Right lung (tissue), 10 donors: ENCODE measurements at places on chromosomes 12 and 14. TPM values are rescaled to one million over a fixed set of nuclear protein-coding genes. Genes with fewer than 3 reads are reported as not detected.

DNA sequence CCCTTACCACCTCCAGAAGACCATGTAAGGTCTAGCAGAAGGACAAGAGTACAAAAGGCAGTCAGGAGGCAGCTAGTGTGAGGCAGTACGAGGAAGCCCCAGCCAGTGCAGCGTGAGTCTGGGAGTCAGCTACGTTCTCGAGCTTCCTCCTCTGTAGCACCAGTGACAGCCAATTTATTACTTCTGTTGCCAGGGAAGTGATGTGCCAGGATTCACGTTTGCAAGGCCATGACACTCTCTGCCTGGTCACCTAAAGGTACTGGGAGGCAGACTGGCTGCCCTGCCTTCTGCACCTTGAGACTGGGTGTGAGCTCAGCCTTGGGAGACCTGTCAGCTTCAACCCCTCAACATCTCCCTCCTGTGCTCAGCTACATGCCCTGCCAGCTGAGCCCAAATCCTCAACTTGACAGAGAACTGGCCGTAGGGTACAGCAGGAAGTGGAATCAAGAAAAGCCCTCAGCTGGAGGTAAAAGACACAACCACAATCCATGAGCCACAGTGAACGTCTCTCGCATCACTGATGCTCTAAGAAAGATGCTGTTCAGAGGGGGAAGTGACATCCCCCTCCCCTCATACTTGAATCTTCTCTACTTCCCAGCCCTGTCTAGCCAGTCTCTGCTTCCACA, 182.5 kb upstream of the RGS6 start:
- no peak for DNase-seq

- no peak for DNase-seq
Measured at GRCh38 chr14:32677129-32677780, 261.4 kb upstream of the NPAS3 start.

- DNase-seq = no peak
Measured at GRCh38 chr14:32102152-32102787, 25.2 kb downstream of the ARHGAP5 start.

DNA sequence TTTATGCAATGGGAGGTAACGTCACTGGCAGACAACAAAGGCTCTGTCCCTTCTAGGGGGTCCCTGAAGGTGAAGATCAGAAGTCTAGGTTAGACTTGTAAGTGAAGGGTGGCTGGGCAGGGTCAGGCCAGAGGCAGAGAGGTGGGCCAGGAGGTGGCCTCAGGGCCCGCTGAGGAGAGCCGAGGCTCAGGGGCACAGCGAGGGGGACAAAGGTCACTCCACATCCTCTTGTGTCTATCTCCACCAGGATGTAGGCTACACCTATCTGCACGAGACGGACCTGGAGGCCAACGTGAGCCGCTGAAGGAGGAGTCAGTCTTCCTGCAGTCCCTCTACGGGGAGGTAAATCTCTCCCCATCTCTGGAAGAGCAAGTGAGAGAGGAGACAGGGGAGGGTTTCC, 20.3 kb downstream of the KRT85 start:
- DNase-seq = no peak

- no peak for DNase-seq
Measured at GRCh38 chr14:75236901-75237419, 41.7 kb upstream of the FOS start.

DNA sequence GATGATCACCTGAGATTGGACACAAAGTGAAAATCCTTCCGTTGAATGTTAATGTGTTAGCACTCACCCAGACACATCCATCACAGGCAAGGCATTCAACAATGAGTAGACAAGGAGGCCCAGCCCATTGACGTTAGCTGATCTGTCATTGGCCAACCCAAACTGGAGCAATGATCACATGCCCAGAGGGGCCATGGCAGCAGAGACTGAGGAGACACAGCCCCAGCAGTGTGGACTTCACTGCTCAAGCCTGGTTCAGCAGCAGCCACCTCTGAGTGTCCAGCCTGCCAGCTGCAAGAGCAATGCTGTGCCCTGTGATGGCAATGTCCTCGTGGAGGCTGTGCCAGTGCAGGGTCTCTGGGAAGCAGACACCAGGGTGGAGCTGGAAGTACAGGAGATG, 622.2 kb downstream of the AACS start:
- no peak for DNase-seq

The RASAL1 gene
- polyA plus RNA-seq = 0.15 TPM

The CLEC4A gene
- polyA plus RNA-seq = 3.2 TPM

The FGF6 gene
- 0.95 TPM for polyA plus RNA-seq

The NRXN3 gene
- polyA plus RNA-seq = 1.4 TPM
